ENCODE measurements at places on chromosomes 1 and 21. TPM values are rescaled to one million over a fixed set of nuclear protein-coding genes. Genes with fewer than 3 reads are reported as not detected.

- H3K27ac ChIP-seq = no peak overlapping the region
- H3K27me3 ChIP-seq = no peaks in the 10 kb centered on the region
- no peaks in the 10 kb centered on the region for H3K36me3 ChIP-seq
These were observed 57.1 kb upstream of the ID3 start for GRCh38 chr1:23616292-23616824.

DNA sequence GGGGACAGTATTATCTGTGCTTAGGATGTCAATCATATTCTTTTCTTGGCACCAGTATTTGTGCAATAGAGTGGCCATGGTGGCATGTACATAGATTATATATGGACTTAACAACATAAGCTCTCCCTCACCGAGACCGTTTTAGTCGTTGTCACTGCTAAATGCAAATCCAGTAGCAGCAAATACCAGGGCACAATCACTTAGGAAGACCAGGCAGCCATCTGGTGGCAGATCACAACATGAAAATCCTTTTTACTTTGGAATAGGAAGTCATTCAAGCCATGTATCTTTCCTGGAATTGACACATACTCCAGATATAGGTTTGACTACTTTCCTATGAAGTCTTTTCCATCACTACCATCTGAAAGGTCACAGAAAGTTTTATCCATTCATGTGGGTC is 53.2 kb upstream of the C1orf87 start:
- H3K4me1 ChIP-seq = no peaks in the 10 kb centered on the region
- no peak for DNase-seq
- H3K27ac ChIP-seq = no peak overlapping the region
- no peaks in the 10 kb centered on the region for H3K36me3 ChIP-seq
- H3K4me3 ChIP-seq = no peak overlapping the region

INKA2 gene
- 21.0 TPM for total RNA-seq

DNA sequence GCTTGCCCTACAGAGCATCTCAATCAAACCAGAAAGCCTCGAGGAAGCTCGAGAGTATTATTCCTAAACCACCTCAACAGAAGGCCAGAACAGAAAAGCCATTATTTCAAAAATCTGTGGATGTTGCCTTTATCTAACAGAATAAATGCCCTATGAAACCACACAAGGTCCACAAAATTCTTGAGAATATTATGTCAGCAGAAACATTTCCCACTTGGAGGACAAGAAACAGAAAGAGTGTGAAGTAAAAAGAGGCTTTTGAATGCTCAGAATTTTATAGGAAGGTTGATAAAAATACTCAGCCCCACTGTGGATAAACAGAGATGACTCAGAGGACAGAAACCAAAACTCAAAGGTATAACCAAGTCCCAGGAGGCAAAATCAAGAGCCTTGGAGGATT is 146.4 kb upstream of the LRRC7 start:
- no peak overlapping the region for H3K4me3 ChIP-seq
- no peaks in the 10 kb centered on the region for H3K4me1 ChIP-seq
- DNase-seq = no peak
- H3K27me3 ChIP-seq = no peaks in the 10 kb centered on the region
- H3K27ac ChIP-seq = no peak overlapping the region
- no peaks in the 10 kb centered on the region for H3K36me3 ChIP-seq

DNA sequence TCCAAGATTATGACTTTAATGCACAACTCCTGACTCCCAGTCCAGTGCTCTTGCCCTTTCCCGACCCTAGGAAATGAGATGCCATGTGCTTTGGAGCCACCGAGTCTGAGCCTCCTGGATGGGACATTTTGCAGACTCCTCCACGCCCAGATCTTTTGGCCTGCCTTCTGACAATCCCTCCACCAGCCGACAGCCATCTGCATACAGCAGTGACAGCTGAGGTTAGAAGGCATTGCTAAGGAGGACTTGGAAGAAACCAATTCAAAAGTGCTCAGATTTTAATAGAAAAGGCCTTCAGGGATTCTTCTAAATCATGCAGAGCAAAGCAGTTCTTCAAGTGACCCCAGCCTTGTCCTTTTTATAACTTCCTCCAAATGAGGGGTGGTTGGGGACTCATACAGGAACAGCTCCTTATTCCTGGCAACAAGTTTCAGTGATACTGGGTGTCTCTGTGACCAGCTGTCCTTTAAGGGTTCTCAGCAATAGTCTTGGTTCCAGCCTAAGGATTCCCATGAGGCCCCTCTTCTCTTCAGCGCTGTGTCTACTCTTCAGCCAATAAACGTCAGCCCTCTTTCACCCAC is 369.3 kb downstream of the PBX1 start:
- H3K27ac ChIP-seq = no peak overlapping the region
- H3K4me1 ChIP-seq = no peaks in the 10 kb centered on the region
- H3K4me3 ChIP-seq = no peak overlapping the region
- H3K27me3 ChIP-seq = no peaks in the 10 kb centered on the region

DNA sequence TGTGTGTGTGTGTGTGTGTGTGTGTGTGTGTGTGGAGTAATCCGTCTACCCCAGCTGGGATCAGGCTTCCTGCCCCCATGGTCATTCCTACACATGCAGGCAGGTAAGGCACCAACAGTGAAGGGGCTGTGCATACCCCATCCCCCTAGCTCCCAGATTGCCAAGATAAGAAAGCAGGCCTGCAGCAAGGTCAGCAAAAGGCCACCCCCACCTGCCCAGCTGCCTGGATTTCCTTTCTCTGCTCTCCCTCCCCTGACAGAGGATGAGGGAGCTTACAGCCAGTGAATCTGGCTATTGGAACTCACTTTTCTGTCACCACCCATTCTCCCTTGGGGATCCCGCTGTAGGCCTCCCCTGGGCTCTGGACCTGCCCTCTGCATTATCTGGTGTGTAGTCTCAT is 7.9 kb downstream of the ALX3 start:
- H3K36me3 ChIP-seq = no peaks in the 10 kb centered on the region
- no peak for DNase-seq
- no peak overlapping the region for H3K4me3 ChIP-seq
- H3K27ac ChIP-seq = no peak overlapping the region
- no peaks in the 10 kb centered on the region for H3K4me1 ChIP-seq
- H3K27me3 ChIP-seq = peaks cover 18% of the 10 kb centered on the region

CFAP141 gene
- total RNA-seq = not detected

- no peaks in the 10 kb centered on the region for H3K36me3 ChIP-seq
- H3K27me3 ChIP-seq = peaks cover 8% of the 10 kb centered on the region
- peak overlapping the region; percentile 12 for H3K27ac ChIP-seq
- no peaks in the 10 kb centered on the region for H3K4me1 ChIP-seq
- DNase-seq = no peak
These were observed 5.1 kb downstream of the PODN start for GRCh38 chr1:53066891-53067738.

MARK1 gene
- 14.5 TPM for total RNA-seq

GRCh38 chr1:221873673-221874072 is 131.8 kb upstream of the DUSP10 start:
- H3K27ac ChIP-seq = no peak overlapping the region
- no peak for DNase-seq
- no peak overlapping the region for H3K4me3 ChIP-seq
- no peaks in the 10 kb centered on the region for H3K4me1 ChIP-seq
- H3K36me3 ChIP-seq = no peaks in the 10 kb centered on the region
- no peaks in the 10 kb centered on the region for H3K27me3 ChIP-seq

- H3K36me3 ChIP-seq = no peaks in the 10 kb centered on the region
- peak overlapping the region; percentile 67 for H3K27ac ChIP-seq
- H3K27me3 ChIP-seq = no peaks in the 10 kb centered on the region
- DNase-seq = no peak
- H3K4me1 ChIP-seq = peaks cover 10% of the 10 kb centered on the region
- no peak overlapping the region for H3K4me3 ChIP-seq
These were observed 4.9 kb upstream of the ELK4 start for GRCh38 chr1:205636732-205637131.

GRCh38 chr21:34284666-34285065 is 79.1 kb upstream of the KCNE2 start:
- no peak overlapping the region for H3K4me3 ChIP-seq
- H3K27ac ChIP-seq = no peak overlapping the region
- no peak for DNase-seq
- peaks cover 4% of the 10 kb centered on the region for H3K4me1 ChIP-seq
- H3K36me3 ChIP-seq = no peaks in the 10 kb centered on the region

GRCh38 chr21:38356883-38357625 is 100.3 kb downstream of the KCNJ15 start:
- peaks cover 5% of the 10 kb centered on the region for H3K4me1 ChIP-seq
- H3K4me3 ChIP-seq = no peak overlapping the region
- no peaks in the 10 kb centered on the region for H3K36me3 ChIP-seq
- DNase-seq = no peak
- no peak overlapping the region for H3K27ac ChIP-seq
- no peaks in the 10 kb centered on the region for H3K27me3 ChIP-seq

GRCh38 chr1:7595336-7595735 is 175.8 kb upstream of the VAMP3 start:
- H3K4me1 ChIP-seq = no peaks in the 10 kb centered on the region
- no peak overlapping the region for H3K27ac ChIP-seq
- H3K36me3 ChIP-seq = no peaks in the 10 kb centered on the region
- no peak for DNase-seq
- no peaks in the 10 kb centered on the region for H3K27me3 ChIP-seq

ZBTB40 gene
- 13.8 TPM for total RNA-seq

SPRR5 gene
- total RNA-seq = not detected

DNA sequence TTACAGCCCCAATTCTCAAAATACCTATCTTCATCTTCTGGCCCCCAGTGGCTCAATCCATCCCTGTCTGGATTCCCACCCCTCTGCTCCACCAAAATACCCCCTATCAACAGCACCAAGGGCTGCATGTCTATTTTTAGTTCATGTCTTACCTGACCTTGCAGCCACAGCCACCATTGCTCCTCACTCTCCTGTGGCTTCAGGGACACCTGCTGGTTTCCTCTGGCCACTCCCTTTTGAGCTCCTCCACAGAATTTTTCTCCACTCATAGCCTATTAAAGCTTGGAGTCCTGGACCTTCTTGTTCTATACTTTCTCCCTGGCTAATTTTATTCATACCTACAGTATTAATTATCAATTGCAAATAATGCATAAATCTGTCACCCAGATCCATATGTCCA is 125.3 kb upstream of the NGF start:
- no peaks in the 10 kb centered on the region for H3K4me1 ChIP-seq
- DNase-seq = peak; percentile 24
- H3K36me3 ChIP-seq = no peaks in the 10 kb centered on the region
- no peak overlapping the region for H3K4me3 ChIP-seq
- H3K27me3 ChIP-seq = peaks cover 4% of the 10 kb centered on the region

NOL9 gene
- 15.0 TPM for total RNA-seq

OR2G6 gene
- not detected for total RNA-seq

DNA sequence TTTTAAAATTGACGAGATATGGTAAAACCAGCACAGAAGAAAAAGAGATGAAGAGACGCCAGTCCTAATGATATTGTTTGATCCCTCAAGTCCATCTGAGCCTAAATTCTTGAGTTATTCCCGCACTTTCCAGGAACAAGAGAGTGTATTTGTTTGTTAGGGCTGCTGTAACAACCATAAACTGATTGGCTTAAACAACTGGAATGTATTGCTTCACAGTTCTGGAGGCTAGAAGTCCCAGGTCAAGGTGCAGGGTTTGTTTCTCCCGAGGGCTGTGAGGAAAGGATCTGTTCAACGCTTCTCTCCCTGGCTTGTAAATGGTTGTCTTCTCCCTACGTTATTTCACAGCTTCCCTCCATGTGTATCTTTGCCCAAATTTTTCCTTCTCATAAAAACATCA is 7.8 kb upstream of the EXO1 start:
- DNase-seq = no peak
- H3K36me3 ChIP-seq = no peaks in the 10 kb centered on the region
- no peak overlapping the region for H3K27ac ChIP-seq
- peaks cover 9% of the 10 kb centered on the region for H3K4me1 ChIP-seq
- no peak overlapping the region for H3K4me3 ChIP-seq

ATXN7L2 gene
- 2.1 TPM for total RNA-seq

DNA sequence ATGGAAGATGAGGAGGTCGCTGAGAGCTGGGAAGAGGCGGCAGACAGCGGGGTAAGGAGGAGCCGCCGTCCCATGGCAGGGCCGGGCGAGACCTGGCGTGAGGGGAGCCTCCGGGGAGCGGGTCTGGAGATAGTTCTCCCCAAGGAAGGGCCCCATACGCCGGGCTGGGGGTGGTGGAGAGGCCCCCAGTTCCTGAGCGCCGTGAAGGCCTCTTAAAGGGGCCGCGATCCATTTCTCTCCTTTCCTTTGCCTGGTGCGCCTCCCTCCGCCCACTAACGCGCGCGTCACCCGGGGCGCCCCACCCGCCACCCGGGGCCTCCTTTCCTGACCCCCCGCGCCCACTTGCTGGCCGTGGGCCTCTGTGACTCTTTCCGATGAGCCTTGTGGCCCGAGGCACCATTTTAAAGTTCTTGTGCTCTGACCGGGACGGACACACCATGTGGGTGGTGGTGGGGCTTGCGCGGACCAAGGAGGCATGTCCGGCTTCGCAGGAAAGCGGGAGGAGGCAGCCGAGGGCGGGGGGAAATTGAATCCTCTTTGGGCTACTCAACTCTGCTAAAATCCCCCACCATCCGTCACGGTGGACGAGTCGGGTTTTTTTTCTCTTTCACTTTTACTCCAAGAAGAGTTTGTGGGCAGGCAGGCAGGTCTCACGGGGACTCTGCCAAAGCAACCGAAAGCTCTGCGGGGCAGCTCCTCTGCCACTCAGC is 371 bp downstream of the SZRD1 start:
- H3K27me3 ChIP-seq = no peaks in the 10 kb centered on the region
- H3K4me3 ChIP-seq = peak overlapping the region; percentile 72
- peak overlapping the region; percentile 95 for H3K27ac ChIP-seq
- DNase-seq = peak; percentile 83

GRCh38 chr1:31932491-31933316 is 5.5 kb downstream of the PTP4A2 start:
- H3K4me1 ChIP-seq = peaks cover 94% of the 10 kb centered on the region
- no peaks in the 10 kb centered on the region for H3K27me3 ChIP-seq
- no peak overlapping the region for H3K4me3 ChIP-seq
- no peaks in the 10 kb centered on the region for H3K36me3 ChIP-seq
- H3K27ac ChIP-seq = peak overlapping the region; percentile 33
- DNase-seq = no peak

DNA sequence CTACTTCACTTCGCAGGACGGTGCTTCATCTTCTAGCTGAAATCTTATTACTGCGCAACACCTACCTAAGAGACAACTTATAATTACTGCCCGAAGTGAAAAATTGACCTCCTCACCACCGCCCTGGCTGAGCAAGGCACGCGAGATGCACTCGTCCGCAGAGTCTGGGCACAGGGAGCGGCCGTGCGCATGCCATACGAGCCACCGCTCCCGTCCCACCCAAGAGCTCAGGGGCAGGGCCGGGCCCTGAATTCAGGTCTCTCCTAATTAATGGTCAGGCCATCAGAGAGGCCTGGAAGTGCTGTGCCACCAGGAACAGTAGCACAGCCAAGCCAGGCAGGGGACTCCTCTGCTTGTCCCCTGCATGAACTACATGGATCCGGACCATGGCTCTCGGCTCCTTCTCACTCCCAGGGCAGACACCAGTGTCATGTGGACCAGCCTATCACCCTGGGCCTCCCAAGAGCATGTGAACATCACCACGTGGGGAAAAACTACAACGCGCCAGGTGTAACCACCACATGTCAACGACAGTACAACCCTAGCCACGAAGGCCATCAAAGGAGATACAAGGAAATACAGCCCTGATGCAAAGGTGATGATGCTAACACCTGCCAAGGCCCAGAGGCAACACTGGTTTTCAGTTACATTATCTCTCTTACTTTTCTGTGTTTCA is 11.5 kb downstream of the RIPK4 start:
- H3K27ac ChIP-seq = no peak overlapping the region
- H3K4me1 ChIP-seq = no peaks in the 10 kb centered on the region
- DNase-seq = no peak
- no peaks in the 10 kb centered on the region for H3K36me3 ChIP-seq

All from heart right ventricle (tissue), 16 donors.